CD4-positive, alpha-beta T cell treated with Interleukin-21 for 1 hour (primary cell): ENCODE measurements at places on chromosomes 2 and 18.

DNA sequence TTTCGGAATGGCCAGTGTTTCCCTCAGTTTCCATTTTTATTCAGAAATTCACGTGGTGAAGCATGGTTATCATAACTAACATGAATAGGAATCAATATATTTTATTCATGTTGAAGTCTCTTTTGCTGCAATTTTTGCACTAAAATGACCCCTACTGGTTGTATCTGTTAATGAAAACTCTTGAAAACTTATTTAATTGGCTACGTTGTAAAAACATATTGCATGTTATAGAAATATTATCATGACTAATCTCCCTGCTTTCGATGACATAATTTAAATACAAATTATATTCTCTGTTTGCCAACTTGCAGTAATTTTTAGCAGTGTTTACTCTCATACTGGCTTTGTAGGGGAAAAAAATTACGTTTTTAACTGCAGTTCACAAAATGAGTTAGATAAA is 3.5 kb downstream of the CRIM1 start:
- DNase-seq: peak; percentile 28

DNA sequence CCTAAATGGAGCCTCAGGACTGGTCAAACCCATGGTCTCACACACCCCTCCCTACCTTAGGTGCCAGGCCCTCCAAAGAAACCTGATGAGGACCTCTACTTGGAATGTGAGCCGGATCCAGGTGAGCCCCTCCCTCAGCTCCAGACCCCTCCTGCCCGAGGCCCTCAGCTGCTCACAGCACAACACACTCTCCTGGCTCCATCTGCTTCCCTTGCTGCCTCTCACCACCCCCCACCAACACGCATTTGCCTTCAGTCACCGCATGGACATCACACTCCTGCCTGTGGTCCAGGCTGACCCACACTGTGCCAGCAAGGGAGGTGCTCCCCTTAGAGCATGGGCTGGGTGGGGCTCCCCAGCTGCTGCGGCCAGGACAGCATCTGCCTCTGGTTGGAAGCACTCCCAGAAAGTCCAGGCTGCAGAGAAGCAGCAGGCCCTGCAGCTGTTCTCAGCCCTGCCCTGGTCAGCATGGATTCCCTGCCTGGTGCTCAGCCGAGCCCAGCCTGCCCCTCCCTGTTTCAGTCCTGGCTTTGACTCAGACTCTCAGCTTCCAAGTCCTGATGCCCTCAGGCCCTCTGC is 15.1 kb downstream of the SH2D6 start:
- no peak for DNase-seq

GRCh38 chr18:42931491-42931890 is 184.0 kb downstream of the RIT2 start:
- no peak for DNase-seq

DNA sequence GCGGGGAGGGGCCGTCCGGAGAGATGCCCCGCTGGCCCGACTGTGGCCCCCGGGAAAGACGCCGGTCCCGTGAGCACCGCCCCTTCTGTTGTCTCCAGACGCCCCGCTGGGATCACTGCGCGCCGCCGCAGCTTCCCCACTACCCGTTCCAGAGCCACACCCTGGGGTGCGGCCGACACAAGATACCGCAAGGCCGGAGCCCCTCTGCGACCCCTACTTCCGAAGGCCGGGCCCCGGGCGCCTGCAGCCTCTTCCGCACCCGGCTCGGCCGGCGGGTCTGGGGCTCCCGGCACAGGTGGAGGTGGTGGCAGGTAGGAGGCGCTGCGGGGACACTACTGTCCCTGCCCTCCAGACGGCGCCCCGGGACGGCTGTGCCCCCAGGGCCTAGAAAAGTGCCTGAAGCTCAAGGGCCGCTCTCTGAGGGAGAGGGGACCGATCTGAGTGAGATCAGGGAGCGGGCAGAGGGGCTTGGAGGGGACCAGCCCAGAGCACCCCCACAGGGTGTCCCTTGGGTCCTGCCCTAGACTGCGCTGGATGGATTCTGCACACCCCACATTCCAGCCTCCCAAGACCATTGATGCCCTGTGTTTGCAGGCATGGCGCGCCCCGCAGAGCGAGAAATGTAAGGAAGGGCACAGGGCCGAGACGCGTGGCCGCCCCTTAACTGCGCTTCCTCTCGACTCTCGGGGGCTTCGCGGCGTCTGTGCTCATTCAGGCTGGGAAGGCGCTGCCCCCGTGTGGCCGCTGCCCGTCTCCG is 80.0 kb downstream of the GFPT1 start:
- DNase-seq: peak; percentile 56

DNA sequence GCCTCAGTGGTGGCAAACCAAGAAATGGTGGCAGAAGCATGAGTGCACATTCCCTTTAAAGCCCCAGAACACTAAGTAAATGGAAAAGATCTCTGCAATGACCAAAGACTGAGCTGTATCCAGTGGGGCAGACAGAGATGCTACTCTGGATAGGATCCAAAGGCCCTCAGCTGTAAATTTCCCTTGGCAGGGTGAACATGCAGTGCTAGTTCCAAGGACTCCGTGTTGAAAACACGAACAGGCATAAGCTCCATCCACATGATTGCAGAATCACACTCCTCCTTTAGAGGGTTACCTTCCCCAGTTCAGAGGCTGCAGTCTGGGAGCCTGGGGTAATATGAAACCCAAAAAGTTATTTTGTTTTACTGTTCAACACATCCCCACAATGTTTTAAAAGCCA is 98.6 kb upstream of the KLF7 start:
- no peak for DNase-seq

- no peak for DNase-seq
Measured at GRCh38 chr2:18005411-18005810, 126.9 kb downstream of the KCNS3 start.
